NCI-H69 (cell line): ENCODE measurements at places on chromosomes 2 and 18.
A peak's percentile ranks its signal among the peaks of the same experiment; 100 is the strongest.

- DNase-seq: peak; percentile 20
Measured at GRCh38 chr2:33272001-33272400, 204.4 kb upstream of the RASGRP3 start.

GRCh38 chr2:224142397-224143312, 103.6 kb upstream of the SERPINE2 start:
- DNase-seq: no peak

DNA sequence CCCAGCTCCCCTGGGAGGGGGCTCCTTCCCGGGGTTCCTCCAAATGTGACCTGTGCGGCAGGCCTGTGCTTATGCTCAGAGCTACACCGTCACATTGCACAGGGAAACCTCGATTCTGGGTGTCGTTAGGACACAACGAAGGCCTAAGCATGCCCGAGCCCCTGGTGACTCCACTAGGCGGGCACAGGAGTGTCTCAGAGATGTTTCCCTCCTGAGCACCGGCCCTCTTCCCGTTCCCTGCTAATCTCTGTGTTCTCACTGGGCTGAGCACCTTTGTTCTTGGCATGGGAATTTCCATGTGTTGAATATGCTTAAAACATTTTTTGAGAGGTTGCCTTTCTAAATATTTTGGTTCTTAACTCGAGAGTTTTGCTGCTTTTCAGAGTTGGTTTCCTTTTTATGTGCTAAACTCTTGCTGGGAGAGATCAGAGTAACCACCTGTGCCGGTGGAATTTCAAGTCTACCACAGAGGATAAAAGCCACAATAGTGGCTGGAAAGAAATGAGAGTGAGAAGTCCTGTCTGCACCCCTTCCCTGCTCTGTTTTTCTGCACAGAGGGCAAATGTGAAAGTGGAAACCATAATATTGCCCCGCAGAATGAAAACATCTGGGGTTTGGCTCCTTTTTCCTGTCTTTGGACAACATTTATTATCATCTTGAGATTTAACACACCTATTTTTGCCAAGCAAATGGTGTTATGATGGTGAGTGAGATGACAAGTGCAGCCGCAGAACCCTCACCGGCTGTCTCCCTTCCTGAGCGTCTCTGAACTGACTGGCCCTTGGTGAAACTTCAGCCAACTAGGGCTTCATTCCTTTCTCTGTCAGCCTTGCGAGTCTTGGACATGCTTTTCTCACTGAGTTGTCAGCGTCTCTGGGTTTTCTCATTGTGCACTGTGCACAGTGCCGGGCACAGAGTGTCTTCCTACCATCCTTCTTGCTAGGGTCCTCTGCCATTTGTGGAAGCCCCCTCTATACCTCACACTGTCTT, 154.1 kb downstream of the VAPA start:
- no peak for DNase-seq

DNA sequence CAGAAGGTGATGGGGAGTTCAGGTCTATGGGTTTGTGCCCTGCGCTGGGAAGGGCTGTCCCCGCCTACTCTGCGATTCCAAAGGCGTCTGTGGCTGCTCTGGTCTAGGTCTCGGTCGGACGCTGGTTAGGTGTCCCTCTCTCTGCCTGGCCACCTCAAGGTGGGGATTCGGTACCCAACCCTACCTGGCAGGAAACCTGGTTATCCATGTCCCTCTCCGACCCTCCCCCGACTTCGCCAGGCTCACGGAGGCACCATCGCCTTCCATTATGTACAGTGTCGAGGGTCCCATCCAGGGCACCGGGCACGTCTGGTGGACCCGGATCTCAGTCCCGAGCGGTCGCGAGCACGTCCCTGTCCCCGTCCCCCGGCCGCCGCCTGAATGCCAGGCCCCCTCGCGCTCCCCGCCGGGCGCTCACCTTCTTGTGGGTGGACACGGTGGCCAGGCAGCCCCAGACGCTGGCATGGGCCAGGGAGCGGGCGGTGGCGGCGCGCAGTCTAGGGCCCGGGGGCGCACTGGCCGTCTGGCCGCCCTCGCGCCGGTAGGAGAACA, 628 bp downstream of the CREG2 start:
- peak; percentile 2 for DNase-seq

DNA sequence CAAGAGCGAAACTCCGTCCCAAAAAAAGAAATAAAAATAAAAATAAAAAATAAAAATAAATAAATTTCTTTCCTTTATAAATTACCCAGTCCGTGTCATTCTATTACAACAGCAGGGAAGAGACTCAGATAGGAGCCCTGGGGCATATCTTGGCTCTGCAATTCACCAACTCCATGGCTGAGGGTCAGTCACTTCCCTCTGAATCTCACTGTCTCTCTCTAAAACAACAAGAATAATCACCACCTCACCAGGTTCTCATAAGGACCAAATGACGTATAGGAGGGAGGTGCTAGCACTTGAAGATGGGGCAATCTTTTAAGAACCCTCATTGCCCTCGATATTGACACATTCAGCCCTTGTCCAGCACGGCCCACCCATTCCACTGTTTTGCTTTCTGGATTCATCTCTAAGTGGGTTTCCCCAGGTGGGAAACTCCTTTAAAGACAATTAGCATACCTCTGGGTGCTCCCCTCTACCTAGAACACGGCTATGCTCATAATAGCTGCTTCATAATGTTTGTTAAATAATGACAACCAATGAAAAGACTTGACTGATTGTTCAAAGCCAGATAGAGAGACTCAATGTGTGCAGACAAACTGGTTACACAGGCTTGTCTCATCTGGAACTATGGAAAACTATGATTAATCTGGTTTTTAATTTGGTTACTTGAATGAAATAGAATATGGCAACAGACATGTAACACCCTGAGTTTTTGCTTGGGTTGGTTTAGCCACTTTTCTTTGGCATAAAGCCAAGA, 15.1 kb downstream of the MYCN start:
- no peak for DNase-seq

- DNase-seq: peak; percentile 67
Measured at GRCh38 chr2:142472382-142472781, 341.6 kb upstream of the LRP1B start.

- no peak for DNase-seq
Measured at GRCh38 chr2:208134928-208135586, 5.4 kb upstream of the CRYGC start.

GRCh38 chr2:194491409-194492115, 1165.5 kb upstream of the SLC39A10 start:
- peak; percentile 33 for DNase-seq

DNA sequence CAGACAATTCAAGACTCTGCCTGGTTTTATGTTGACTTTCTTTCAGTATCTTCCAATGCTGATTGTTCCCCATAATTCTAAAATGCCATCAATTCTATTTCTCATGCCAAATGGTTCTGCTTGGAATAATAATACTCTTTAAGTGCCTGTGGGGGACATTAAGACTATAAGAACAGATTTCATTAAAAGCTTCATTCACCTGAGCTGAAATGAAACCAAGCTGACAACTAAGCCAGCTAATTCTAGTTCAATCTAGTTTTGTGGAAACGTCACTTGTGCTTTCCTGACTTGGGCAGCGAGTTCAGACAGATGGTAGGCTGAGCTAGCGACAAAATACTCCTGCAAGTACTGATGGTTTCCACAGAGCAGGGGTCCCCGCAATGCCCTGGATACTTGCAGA, 491.1 kb upstream of the RAB6C start:
- DNase-seq: no peak
